Ascending aorta (tissue), 2 donors: ENCODE measurements at places on chromosomes 6 and 20. TPM values are rescaled to one million over a fixed set of nuclear protein-coding genes. Genes with fewer than 3 reads are reported as not detected.

The CCN6 gene
- total RNA-seq = not detected

GRCh38 chr6:170420791-170421776 lies 114.5 kb downstream of the FAM120B start:
- no peaks in the 10 kb centered on the region for H3K36me3 ChIP-seq
- no peaks in the 10 kb centered on the region for H3K4me1 ChIP-seq
- no peak overlapping the region for H3K4me3 ChIP-seq
- no peak for DNase-seq
- H3K27ac ChIP-seq = no peak overlapping the region

- H3K4me1 ChIP-seq = peaks cover 18% of the 10 kb centered on the region
- H3K4me3 ChIP-seq = no peak overlapping the region
- peaks cover 7% of the 10 kb centered on the region for H3K36me3 ChIP-seq
- peak overlapping the region; percentile 76 for H3K27ac ChIP-seq
- DNase-seq = no peak
- H3K27me3 ChIP-seq = no peaks in the 10 kb centered on the region
Measured at GRCh38 chr6:158018851-158019361, 37.2 kb downstream of the SYNJ2 start.

DNA sequence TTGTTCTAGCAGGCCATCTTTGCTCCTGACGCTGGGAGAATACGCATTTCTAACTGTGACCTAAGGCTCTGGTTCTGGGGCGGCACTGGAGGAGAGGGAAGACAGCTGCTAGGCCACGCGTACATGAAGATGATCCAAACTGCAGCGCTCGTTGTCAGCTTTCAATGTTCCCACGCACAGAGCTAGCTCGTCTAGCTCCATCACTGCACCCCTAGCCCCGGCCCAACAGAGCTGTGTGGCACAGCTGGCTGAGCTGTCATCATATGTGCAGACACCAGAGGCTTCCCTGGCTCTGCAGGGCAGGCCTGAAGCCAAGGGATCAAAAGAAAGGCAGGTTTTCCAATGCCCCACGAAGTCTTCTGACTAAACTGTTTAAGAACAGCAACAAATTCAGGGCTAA lies 124.7 kb downstream of the IRF4 start:
- H3K36me3 ChIP-seq = peaks cover 16% of the 10 kb centered on the region
- no peaks in the 10 kb centered on the region for H3K4me1 ChIP-seq
- no peak for DNase-seq
- no peak overlapping the region for H3K4me3 ChIP-seq
- no peak overlapping the region for H3K27ac ChIP-seq
